ENCODE measurements at places on chromosomes 7 and 10.

GRCh38 chr10:89303161-89303560, 1.3 kb downstream of the IFIT2 start:
- DNase-seq, result no peak

DNA sequence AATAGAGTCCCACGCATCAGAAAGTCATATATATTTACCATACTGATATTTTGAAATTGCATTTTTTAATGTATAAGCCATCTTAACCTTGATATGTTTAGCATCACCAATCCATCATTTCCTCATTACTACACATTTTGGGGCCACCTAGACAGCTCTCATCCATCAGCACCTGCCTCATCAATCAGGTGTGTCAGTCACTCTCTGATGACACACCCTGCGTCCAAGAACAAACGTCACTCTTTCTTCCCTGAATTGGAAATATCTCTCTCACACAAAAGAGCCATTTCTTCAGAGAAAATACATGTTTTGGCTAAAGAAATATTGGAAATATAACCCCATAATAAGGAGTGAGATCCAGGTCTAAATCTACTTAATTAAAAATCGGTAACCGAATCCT, 38.9 kb upstream of the RSU1 start:
- no peak for DNase-seq

GRCh38 chr10:4519658-4520402, 306.2 kb upstream of the AKR1E2 start:
- no peak for DNase-seq

- DNase-seq, result no peak
These were observed 171.2 kb upstream of the COL1A2 start for GRCh38 chr7:94223375-94224084.

DNA sequence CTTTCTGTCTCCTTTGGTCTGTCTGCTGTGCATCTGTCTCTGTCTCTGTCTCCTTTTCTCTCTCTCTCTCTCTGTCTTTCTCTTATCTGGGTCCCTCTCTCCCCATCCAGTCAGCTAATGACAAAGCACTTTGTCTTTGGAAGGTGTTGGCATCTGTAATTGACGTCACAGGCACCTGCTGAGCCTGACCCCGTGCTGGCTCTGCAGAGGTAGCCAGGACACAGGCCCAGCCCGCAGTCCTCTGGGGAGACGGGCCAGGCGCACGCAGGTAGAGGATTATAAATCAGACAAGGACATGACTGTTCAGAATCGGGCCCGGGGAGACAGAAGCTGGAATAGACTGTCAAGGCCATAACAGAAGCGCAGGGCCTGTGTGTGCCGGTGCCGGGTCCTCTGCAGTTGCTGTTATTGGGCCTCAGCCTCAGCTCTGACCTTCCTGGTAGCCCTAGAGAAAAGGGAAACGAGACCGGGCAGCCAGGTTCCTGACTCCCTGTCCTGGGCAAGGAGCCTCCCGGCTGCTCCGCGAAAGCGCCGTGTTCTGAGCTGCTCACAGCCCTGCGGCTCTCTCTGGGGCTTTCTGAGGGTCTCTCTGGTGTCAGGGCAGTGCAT, 10.7 kb upstream of the PSMG3 start:
- no peak for DNase-seq

All from natural killer cell (primary cell).